ENCODE measurements at places on chromosomes 6 and 20.

DNA sequence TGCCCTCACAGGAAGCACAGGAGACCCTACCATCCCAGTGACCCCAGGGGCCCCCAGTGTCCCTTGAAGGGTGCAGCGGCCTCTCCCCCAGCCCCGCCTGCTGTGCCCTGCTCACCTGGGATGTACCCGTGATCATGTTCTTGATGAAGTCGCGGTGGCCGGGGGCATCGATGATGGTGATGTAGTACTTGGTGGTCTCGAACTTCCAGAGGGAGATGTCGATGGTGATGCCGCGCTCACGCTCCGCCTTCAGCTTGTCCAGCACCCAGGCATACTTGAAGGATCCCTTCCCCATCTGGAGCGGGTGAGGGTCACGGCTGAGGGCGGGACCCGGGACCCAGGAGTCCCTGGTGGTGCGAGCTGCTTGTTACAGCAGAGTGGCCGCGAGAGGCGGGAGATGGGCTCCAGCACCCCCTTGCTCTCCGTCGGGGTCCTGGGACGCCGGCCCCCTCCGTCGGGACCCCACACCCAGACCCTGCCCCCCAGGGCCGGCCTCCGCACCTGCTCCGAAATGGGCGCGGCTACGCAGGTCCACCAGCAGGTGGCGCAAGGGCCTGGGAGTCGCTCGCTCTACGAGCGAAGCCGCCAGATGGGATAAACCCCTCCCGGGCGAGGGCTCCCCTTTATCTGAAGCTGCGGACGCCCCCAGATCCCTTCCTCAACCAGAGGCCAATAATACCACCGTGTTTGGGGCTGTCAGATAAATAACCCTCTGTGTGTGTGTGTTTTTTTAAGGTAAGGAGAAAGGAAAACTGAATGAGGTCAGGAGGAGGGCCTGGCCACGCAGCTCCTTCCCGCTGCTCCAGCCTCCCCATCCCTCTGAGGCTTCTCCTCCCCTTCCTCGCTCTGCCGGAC is 2.9 kb downstream of the EEF1A2 start:
- DNase-seq: peak; percentile 81

DNA sequence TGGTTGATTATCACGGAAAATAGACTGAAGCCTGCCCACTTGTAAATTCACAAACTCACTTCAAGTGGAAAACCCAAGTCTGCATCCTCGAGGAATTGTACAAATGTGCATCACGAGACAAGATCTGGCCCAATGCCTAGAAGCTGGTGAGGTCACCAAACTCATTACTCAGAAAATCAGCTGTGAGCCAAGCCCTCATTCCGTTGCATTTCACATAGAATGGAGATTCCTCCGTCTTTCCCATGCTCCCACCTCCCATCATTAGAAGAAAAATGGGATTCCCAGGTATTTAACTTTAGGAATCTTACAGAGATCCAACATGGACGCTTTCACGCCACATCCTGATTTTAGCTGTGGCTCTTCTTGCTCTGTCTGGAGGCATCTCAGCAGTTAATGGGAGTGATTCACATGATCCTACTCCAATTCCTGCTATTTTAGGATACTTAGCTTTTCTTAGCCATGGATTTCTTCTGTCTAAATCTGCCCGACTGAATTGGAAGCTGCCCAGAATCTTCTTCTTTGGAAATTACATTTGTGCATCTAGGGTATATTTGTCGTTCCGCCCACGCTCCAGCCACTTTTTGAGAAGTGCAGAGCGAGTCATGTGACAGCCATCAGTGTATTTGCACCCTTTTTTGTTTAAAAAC is 68.7 kb upstream of the STMND1 start:
- no peak for DNase-seq

GRCh38 chr6:105988321-105988720 is 97.8 kb upstream of the PRDM1 start:
- no peak for DNase-seq

GRCh38 chr6:163260111-163260895 is 154.2 kb upstream of the QKI start:
- DNase-seq: no peak

DNA sequence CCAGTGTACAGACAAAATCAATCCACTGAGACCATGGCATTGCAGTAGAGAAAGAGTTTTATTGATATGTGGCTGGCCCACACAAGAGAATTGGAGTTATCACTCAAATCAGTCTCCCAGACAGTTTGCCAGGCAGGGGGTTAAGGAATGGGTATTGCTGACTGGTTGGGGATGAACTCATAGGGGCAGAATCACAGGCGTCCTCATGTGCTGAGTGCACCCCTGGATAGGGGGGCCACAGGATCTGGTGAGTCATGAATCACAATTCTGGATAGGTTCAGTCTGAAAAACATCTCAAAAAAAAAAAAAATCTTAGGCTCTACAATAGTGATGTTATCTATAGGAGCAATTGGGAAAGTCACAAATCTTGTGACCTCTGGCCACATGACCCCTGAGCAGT is 29.5 kb upstream of the ILRUN start:
- no peak for DNase-seq

DNA sequence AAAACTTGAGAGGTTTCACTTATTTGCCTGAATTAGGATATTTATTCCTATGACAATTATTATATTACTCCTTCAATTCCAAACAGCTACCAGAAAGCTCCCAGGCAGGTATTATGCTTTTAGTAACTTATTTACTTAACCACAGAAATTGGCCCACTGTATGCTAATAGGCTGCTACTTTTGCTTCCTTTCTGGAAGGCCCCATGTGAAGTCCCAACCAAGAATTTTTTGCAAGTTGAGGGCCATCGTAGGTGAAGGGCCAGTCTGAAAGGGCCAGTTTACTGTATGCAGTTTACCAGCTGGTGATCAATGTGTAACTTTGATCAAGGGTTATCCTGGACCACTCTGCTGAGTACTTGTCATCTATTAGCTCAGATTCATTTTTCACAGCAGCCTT is 45.0 kb downstream of the EDN1 start:
- DNase-seq: no peak

GRCh38 chr6:25137480-25137879 is 141.7 kb upstream of the CARMIL1 start:
- no peak for DNase-seq

DNA sequence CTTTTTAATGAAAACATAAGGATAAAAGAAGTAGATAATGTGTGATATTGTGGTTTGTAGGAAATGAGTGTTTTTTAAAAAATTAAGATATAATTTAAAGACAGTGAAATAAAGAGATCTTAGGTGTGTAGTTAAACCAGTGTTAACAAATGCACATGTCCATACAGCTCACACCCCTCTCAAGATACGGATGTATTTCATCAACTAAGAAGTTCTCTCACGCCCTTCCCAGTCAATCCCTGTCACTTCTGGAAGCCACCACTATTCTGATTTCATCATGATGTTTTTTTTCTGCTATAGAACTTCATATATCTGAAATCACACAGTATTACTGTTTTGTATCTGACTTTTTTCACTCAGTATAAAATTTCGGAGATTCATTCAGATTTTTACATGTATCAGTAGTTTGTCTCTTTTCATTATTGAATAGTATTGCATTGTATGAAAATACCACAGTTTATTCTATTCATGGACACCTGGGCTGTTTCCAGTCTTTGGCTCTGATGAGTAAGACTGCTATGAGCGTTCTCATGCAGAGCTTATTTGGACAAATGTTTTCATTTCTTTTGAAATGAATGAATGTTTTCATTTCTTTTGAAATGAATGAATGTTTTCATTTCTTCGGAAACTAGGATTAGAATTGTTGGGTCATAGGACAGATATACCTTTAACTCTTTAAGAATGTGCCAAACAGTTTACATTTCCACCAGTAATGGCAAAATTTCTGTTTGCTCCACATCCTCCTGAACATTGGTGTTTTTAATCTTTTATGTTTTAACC is 49.7 kb upstream of the ELOVL5 start:
- no peak for DNase-seq

DNA sequence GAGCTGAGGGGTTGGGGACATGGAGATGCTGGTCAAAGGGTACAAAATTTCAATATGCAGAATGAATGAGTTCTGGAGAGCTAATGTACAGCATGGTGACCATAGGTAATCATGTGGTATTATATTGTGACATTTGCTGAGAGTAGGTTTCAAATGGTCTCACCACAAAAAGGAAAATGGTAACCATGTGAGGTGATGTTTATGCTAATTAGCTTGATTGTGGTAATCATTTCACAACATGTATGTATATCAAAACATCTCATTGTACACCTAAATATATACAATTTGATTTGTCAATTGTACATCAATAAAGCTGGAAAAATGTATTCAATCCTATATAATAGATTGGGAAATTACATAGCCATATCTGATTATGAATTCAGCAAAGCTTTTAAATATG is 29.5 kb upstream of the TMEM14A start:
- DNase-seq: no peak

DNA sequence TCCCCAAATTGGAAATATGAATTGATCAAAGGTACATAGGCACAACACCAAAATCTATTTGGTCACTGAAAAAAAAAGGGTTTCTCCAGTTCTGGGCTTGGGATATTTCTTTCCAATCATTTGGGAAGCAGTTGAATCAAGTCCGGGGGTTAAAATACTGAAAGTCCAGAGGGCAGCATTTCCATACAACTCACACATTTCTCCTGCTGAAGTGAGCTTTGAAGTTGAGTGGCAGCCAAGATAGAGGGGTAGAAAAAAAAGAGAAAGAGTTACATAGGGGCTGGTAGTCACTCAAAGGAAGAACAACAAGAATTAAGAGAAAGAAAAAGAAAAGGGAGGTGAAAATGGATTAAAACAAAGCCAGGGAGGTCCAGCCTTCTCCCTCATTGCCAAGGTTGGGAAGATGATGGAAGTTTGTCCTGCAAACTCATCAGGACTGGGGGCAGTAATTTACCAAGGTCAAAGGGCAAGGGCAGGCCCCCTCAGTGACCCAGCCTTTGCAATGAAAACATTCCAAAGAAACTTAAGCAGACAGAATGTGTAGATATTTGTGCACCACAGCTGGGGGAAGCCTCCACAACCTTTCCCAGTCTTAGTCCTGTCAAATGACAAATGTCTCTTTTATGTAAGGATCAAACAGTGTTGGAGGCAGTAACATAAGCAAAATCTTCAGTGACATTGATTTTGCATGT is 525.3 kb upstream of the JARID2 start:
- no peak for DNase-seq

- DNase-seq: no peak
Observed at GRCh38 chr6:22784601-22785410, 215.4 kb downstream of the HDGFL1 start.

DNA sequence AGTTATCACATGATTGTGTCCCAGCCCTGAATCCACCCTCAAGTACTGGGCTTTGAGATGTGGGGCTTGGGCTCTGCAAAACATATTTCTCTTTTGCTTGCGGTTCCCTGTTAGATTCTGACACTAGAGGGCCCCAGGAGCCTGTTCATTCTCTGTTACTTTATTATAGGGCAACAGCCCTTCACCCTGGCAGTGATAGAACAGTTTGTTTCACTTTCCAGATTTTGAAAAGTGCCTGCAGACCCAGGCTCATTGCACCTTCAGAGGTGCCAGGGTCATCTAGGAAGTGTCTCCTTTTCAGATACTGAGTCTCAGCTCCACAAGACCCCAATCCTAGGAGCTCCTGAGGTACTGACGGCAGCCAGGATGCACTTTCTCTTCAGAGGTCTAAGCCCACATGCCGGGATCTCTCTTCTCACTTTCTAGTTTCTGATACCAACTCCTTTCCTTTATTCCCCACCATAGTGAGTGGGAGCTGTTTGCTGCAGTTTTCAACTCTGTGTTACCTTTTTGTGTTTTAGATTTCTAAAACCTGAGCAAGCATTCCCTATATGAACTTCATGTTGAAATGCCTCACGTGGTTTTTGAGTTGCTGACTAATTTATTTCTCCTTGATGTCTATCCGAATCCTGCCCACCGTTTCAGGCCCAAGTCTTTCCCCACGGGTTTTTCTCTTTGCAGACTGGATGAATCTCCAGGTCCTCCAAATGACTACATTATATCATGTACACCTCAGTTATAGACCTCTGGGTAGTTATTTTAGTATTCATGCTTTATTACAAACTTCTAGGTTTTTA is 10.9 kb downstream of the ABT1 start:
- DNase-seq: peak; percentile 82

GRCh38 chr6:82251942-82252341 is 4.4 kb upstream of the IBTK start:
- DNase-seq: peak; percentile 50

DNA sequence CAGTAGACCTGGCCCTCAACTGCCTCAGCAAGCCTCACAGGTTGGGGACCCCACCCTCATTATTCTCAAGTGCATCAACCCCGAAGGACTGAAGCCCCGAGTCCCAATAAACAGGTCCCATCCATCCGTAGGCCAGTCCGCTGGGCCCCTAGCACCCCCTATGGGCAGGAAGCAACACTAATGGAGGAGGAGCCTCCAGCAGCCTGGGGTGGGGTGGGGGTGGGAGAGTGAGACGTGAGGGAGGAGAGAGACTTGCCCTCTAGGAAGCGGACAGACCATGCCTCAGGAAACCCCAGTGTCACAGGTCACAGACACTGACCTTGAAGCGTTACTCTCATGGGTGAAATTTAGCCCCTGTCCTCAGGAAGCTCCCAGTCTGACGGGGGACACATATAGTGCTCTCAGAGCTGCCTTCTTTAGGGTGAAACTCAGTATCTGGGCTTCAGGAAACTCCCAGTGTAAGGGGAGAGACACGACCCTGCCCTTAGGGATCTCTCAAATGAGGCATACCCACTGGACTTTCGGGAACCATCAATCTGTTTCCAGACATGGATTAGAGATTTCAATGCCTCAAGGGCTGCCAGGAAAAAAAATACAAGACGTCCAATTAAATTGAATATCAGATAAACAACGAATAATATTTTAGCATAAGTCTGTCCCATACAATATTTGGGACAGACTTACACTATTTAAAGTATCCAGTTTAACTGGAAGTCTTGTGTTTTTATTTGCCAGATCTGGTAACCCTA is 125.8 kb downstream of the MRPL14 start:
- DNase-seq: peak; percentile 66

DNA sequence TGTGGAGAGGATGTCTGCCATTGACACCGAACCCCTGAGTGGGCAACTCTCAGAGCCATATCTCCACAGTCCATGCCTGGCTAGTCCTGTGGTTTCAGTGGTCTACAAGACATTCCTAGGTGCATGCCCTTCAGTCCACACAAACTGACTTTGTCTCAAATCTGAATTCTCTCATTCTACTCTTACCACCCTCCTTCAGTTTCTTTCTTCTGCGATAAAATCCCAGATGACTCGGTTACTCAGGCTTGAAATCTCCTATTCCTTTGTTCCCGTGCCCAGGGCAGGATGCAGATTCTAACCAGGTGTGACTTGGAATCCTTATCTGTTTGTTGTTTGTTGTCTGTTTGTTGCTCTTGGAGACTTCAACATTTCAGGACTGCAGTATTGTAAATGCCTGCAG is 9.3 kb downstream of the CDS2 start:
- no peak for DNase-seq

- DNase-seq: no peak
Observed at GRCh38 chr6:14134211-14134910, 16.8 kb downstream of the CD83 start.

- no peak for DNase-seq
Observed at GRCh38 chr6:153058291-153058690, 55.8 kb upstream of the MTRF1L start.
